Epithelial cell of proximal tubule (primary cell): ENCODE measurements at places on chromosomes 2 and 18. TPM values are rescaled to one million over a fixed set of nuclear protein-coding genes. Genes with fewer than 3 reads are reported as not detected.

The SEMA4F gene
- total RNA-seq = 10.3 and 13.8 TPM in 2 replicates

The GALNT14 gene
- total RNA-seq = 80.7 and 90.4 TPM in 2 replicates

The IL1B gene
- 0.65 TPM in 1 of 2 replicates, not detected in the other for total RNA-seq

The ALLC gene
- total RNA-seq = not detected in 2 replicates

The SDC1 gene
- 115 and 134 TPM in 2 replicates for total RNA-seq

The UGT1A10 gene
- not detected in 2 replicates for total RNA-seq

The PARD3B gene
- total RNA-seq = 0.94 and 3.6 TPM in 2 replicates

The KYNU gene
- 1.3 and 2.0 TPM in 2 replicates for total RNA-seq

The RAMP1 gene
- 4.0 and 6.5 TPM in 2 replicates for total RNA-seq

The VWA3B gene
- total RNA-seq = not detected in 2 replicates

The DSG1 gene
- total RNA-seq = not detected in 2 replicates

The SERPINB4 gene
- total RNA-seq = not detected in 2 replicates

The SATB2 gene
- total RNA-seq = 1.8 and 2.7 TPM in 2 replicates

The PROC gene
- total RNA-seq = 0.17 and 0.29 TPM in 2 replicates

The GTF2A1L gene
- 0.14 TPM in 1 of 2 replicates, not detected in the other for total RNA-seq

The ARL6IP6 gene
- total RNA-seq = 69.3 and 83.9 TPM in 2 replicates

The PSD4 gene
- total RNA-seq = 5.9 and 7.3 TPM in 2 replicates

The DES gene
- not detected in 2 replicates for total RNA-seq

The ERMN gene
- total RNA-seq = not detected in 2 replicates

The SCYGR4 gene
- not detected in 2 replicates for total RNA-seq

The SERPINB10 gene
- 0.98 TPM in 1 of 2 replicates, not detected in the other for total RNA-seq

The KLHL30 gene
- total RNA-seq = 0.72 and 1.7 TPM in 2 replicates

The PRKAG3 gene
- not detected in 2 replicates for total RNA-seq

The SNED1 gene
- 0.22 and 0.29 TPM in 2 replicates for total RNA-seq

The PPP1R1C gene
- 0.35 TPM in 1 of 2 replicates, not detected in the other for total RNA-seq

The SMC6 gene
- total RNA-seq = 21.4 and 24.2 TPM in 2 replicates

The SERPINB11 gene
- not detected in 2 replicates for total RNA-seq

The KDSR gene
- total RNA-seq = 25.4 and 38.3 TPM in 2 replicates

The IGFBP5 gene
- total RNA-seq = 61.9 and 111 TPM in 2 replicates
